ENCODE measurements at places on chromosomes 2 and 18.

GRCh38 chr2:5766561-5766960 is 74.4 kb downstream of the SOX11 start:
- DNase-seq = no peak

DNA sequence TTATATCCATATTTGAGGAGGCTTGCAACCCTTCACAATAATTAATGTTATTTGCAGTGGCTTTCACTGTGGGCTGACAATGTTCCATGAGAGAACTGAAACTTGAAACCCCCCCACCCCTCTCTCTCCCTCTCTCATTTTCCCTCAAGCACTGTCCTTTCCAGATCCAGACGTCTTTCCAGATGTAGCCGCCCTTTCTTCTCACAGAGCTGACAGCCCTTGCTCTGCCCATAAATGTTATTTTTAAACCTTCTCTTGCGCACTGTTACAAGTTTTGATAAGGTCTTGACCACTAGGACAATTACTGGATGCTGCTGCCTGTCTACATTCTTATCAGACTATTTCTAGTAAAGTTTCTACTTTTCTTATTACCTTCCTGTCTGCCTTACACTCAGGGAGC is 91.4 kb upstream of the LINC00305 start:
- DNase-seq = no peak

DNA sequence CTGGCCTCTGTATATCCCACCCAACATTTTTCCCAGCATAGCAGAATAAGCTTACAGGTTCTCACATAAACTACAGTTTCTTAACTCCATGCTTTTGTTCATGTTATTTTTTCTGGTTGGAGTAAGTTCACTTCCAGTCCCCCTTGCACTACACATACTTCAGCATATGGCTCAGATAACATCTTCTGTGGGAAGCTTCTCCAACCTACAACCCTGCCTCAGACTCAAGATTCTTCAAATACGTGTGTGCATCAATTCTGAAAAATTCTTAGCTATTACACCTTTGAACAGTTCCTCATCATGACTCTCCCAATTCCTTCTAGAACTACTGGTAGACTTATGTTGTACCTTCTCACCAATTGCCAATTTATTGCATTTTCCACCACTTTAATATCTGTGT is 7.5 kb upstream of the CPLX4 start:
- DNase-seq = no peak

- DNase-seq = no peak
Measured at GRCh38 chr2:237558961-237559641, 7.3 kb upstream of the PRLH start.

DNA sequence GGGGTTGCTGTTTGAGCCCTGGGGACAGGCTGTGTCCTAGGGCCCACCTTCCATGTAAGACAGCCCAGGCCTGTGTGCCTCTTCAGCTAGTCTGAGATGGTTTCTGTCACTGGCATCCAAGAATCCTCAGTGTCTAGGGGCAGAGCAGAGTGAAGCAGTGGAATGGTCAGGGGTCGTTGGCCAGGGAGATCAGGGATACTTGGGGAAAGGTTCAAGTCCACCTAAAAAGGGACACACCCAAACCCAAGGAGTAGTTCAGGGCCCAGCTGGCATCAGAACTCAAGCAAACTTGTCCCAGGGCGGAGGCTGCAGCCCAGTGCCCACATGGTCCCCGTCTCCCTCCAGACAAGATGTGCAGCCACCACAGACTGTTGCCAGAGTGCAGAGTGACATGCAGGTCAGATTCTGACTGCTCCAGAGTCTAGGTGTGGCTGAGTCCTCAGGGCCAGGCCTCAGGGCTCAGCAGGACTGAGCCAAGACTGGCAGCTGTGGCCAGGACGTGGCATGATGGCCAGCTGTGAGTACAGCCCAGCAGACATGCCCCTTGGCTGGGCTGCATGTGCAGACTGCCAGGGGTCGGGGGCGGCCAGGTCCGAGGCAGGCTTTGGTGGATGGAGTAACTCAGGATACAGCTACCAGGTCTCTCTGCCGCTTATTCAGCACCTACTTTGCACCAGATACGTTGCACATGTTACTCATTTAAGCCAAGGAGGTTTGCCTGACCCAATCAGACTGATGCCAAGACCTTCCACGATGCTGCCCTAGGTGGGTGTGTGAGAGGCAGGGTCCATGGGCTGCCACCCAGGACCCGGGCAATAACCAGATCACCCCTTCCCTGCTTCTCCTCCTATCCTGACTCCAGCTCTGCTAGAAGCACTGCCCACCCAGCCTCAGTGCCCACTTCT is 146.6 kb downstream of the SMAD7 start:
- DNase-seq = no peak

- DNase-seq = no peak
Measured at GRCh38 chr2:3427272-3427671, 47.8 kb downstream of the TRAPPC12 start.
